Cortex of kidney (tissue), 1 donor: ENCODE measurements at places on chromosomes 3 and 15.

DNA sequence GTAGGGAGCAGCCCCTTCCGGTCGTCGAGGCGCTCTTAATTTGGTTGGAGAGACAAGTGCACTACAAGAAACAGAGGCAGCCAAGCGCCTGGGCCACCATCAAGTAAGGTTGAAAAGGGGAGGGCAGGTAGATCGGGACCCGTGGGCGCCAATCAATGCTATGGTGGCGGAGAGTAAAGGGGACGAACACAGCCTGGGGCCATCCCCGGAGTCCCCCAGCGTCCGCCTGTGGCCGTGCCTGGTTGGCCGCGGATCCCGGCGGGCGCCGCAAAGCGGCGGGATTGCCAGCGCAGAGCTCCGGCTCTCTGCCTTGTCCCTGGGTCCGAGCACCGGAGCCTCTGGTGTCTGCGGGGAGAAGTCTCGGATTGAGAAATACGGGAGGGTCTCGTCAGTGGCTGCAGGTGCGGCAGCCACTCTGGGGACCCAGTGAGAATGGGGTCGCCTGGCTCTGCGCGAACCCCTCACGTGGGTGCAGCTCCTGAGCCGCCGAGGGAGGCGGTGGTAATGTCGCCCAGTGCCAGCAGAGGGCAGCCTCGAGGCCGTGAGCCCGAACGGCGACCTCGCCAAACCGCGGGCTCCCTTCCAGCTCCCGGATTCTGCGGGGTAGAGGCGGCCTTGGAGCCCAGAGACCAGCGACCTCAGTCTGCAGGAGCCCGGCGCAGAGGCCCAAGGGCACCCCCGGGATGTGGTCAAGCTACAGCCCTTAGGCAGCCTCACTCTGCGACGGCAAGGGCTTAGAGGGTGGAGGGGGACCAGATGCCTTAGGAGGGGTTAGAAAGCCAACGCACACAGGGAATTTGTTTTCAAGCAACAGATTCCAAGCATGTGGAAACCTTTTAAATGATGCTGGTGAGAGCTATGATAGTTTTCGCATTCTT is 10.8 kb downstream of the FOXL2 start:
- DNase-seq, result no peak

DNA sequence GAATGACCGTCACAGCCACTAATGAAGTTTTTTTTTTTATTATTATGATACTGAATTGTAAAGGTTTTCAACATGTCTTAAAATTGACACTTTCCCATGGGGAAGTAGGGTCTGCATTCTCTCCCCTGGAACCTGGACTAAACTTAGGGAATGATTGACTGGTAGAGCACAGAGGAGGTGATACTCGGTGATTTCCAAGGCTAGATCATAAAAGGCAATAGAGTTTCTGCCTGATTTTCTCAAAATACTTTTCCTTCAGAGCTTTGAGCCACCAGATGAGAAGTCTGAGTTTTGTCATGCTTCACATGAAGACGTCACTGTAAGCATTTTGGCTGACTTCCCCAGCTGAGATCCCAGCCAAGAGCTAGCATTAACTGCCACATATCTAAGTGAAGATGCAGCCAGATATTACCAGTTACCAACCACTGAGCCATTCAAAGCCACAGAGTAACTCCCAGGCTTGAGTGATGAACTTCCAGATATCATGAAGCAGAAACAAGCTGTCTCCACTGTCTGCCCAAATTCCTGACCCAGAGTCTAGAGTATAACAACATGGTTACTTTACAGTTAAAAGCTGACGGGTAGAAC is 105.8 kb downstream of the LSAMP start:
- DNase-seq, result no peak

GRCh38 chr15:63575312-63575711 is 21.9 kb upstream of the FBXL22 start:
- no peak for DNase-seq

GRCh38 chr3:122681284-122681973 is 790 bp downstream of the PARP14 start:
- no peak for DNase-seq

- DNase-seq, result no peak
Observed at GRCh38 chr15:62791694-62792093, 250.9 kb upstream of the TPM1 start.

- no peak for DNase-seq
Observed at GRCh38 chr3:127408684-127409420, 121.0 kb upstream of the PRR20G start.

GRCh38 chr15:43410572-43411214 is 39.8 kb downstream of the TUBGCP4 start:
- no peak for DNase-seq

DNA sequence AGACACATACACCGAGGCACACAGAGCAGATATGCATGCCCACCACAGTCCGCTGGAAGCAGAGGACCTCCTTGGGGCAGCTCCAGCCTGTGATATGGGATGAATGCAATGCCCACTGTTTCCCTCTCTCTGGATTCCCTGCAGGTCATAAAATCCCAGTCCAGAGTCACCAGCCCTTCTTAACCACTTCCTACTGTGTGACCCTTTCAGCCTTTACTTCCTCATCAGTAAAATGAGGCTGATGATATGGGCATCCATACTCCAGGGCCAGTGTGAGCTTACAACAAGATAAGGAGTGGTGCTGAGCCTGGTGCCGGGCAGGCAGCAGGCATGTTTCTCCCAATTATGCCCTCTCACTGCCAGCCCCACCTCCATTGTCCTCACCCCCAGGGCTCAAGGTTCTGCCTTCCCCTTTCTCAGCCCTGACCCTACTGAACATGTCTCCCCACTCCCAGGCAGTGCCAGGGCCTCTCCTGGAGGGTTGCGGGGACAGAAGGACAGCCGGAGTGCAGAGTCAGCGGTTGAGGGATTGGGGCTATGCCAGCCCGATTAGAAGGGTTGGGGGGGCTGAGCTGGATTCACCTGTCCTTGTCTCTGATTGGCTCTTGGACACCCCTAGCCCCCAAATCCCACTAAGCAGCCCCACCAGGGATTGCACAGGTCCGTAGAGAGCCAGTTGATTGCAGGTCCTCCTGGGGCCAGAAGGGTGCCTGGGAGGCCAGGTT is at the start of gene GNAT1:
GNAT1 (plus strand) TSS at position 675 of the 725 bp plus-strand sequence. CDS start 116 bp downstream, outside the sequence.
- no peak for DNase-seq

DNA sequence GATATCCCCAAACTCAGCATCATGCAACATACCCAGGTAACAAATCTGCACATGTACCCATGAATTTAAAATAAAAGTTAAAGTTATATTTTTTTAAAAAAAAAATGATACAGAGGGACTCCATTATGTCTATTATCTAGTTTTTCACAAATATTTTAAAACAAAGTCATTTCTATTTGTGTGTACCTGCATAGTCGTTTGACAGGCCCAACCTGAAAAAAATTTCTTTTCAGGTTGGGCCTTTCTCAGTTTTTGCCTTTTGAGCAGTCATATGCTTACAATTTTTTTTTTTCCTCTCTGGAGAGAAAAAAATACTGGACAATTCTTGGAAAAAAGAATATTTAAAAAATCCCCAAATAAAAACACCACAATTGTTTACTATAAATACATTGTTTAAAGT is 459.5 kb downstream of the FOXP1 start:
- DNase-seq, result no peak

DNA sequence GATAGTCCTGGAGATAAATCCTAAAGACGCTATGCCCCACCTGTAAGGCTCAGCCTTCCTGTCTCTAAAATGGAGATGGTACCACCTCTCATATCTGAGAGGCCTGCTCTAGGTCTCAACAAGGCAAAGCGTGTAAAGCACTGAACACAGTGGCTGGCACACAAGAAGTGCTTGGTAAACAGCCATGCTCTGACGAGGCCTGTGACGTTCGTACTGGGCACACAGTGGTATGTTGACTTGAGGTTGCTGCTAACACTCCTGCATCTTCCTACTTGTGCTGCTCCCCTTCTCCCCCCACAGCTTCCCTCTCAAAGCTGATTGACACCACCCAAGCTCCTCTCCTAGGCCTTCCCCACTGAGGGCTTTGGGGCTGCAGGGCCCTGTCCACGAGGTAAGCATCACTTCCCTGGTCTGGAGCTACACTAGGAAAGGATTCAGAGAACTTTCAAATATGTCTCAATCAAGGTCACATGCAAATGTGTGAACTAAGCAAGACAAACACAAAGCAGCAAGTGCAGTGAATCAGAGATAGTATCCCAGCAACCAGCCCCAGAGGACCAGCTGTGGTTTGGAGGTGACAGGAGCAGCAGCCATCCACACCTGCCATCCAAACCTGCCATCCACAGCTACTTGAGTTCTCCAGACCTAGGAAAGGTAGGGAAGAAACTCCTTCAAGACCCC is 177.5 kb downstream of the STT3B start:
- DNase-seq, result no peak

- no peak for DNase-seq
Observed at GRCh38 chr3:15171096-15171495, 35.0 kb upstream of the CAPN7 start.

DNA sequence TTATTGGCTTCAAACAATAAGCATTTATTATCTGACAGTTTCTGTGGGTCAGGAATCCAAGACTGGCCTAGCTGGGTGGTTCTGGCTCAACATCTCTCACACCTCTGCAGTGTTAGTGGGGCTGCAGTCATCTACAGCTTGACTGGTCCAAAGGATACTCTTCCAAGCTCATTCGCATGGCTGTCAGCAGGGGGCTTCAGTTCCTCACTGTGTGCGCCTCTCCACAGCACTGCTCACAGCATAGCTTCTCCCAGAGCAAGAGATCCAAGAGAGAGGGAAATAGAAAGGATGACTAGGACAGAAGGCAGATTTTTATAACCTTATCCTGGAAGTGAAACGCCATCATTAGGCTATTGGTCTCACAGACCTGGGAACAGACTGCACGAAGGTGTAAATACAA is 64.2 kb downstream of the MAGI1 start:
- no peak for DNase-seq

DNA sequence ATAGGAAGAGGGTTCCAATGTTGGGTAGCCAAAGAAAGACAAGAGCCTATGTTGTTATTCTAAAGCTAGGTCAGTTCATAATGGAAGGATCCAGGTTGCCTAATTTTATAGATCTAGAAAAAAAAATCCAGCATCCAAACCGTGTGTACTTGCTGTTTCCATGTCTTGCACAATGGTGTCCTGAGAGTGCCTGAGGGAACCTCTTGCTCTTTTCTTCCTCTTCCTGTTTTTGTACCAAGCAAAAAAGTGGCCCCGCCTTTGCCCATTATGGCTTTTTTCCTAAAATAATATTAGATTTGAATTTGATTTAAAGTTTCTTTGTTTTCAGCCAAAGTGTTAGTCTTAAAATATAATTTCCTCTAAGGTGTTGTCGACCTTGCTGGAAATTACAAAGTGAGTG is 224.4 kb downstream of the RYR3 start:
- DNase-seq, result no peak

- no peak for DNase-seq
Observed at GRCh38 chr3:194089357-194090177, 46.4 kb upstream of the HES1 start.

DNA sequence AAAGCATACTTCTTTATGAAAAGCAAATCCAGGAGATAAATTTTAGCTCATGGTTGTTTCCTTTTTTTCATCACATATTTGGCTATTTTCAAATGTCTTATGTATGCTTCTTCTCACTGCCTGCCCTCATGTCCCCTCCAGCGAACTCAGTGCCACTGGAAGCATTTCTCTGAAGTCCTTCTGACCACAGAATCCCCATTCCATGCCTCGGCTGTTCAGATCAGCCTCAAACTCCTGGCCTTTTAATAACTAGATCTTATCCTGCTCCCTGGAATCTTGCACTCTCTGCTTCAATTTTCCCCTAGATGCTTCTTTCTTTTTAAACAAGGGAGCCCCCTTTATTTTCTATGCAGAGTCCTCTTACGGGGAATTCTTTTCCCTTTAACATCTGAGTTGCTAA is 10.1 kb downstream of the ETV5 start:
- no peak for DNase-seq

DNA sequence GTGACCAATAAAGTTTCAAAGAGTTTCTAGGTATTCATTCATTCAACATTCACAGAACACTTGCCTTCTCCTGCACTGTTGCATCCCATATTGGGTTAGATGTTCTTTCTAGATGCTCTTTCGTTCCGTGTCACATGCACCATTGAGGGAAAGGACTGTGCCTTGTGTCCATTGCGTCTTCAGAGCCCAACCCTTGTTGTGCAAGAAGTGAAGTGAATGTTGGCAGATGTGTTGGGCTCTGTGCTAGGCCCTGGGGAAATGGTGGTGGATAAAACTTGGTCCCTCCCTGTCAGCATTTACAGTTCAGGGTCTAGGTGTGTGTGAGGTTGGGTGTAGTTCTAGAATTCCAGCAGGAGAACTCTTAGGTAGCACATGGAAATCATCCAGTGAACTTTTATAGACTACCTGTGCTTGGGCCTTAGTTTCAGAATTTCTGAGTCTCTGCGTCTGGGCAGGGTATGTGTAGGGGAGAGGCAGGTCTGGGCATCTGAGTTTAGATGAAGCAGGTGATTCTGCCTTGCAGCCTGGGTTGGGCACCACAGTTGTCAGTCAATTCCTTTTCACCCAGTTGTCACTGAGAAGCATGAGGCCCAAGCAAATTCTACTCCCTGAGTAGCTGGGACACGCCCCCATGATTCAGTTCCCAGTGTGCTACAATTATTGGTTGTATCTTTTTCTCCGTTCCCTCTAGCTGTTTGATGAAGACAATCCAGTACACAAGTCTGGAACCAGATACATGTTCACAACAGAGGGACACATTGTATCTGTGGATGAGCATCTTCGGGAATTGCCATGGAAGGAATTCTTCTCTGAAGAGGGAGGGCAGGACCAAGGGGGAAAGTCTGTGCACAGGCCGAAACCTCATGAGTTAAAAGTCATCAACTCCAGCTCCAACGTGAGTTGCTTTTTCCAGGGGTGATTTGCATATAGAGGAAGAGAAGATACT is 25.4 kb downstream of the EDEM1 start:
- no peak for DNase-seq

DNA sequence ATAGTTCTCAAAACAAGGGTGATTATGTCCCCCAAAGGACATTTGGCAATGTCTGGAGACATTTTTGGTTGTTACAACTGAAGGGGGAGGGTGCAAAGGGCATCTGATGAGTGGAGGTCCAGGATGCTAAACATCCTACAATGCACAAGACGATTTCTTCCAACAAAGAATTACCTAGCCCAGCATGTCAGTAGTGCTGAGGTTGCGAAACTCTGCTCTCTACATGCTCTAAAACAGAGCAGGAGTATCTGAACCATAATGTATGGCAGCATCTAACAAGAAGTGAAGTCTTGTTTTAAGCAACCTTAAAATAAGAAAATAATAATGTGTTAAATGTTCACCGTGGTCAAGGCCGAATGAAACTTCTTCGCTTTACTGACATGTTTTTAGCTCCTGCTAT is 7.0 kb downstream of the GYG1 start:
- no peak for DNase-seq

- DNase-seq, result no peak
Observed at GRCh38 chr3:12288182-12289129, at the start of gene PPARG. TSS of gene PPARG (plus strand) at chr3:12289070. CDS start at chr3:12379712, 90,642 bp downstream.

GRCh38 chr15:53115563-53115962 is 325.4 kb upstream of the ONECUT1 start:
- DNase-seq, result no peak
